ENCODE measurements at places on chromosomes 7 and 10.

DNA sequence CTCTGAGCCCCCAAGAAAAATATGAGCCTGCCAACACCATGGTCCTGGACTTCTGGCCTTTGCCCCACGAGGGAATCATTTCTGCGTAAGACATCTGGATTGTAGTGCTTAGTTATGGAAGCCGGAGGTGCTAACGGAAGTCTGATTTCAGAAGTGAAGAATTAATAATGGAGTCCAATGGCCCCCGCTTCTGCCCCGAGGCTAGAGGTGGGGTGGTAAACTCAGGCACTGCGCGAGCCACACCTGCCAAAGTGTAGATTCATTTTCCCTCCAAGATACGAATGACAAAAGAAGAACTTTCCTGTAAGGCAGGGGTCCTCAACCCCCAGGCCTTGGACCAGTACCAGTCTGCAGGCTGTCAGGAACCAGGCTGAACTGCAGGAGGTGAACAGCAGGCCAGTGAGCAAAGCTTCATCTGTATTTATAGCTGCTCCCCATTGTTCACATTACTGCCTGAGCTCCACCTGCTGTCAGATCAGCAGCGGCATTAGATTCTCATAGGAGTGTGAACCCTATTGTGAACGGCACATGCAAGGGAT is 22.3 kb downstream of the CNPY1 start:
- no peak for DNase-seq

DNA sequence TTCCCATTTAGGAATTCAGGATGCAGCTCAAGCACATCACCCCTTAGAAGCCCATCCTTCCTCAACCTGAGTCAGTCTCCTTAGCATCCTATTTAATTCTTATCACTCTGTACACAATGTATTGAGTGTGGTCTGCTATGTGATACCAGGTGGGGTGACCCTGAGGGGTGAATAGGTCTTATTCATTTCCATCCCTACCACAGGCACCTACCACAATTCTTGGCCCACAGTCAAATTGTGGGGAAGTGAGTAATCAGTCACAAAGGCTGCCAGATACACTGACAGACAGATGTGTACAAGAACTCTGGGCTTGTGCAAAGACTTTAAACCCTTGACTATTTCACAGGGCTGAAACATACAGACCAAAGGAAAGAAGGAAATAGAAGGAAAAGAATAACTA is 560.5 kb downstream of the PARD3 start:
- no peak for DNase-seq

DNA sequence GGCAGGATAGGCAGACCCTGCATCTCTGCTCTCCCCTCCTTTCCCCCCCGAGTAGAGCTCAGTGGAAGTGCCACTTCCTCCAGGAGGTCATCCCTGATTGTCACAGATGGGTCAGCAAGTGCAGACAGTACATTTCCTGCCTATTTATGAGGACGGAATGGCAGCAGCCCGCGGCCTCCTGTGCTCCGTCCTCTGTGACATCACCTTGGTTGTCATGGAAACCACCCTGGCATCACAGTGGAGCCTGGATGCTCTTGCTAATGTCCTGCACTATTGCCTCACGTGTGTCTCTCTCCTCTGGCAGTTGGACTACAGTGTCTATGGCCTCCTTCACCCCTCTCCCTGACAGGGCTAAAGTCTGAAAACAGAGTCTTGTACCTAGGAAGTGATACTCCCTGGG is 148.6 kb downstream of the SH3PXD2A start:
- no peak for DNase-seq

DNA sequence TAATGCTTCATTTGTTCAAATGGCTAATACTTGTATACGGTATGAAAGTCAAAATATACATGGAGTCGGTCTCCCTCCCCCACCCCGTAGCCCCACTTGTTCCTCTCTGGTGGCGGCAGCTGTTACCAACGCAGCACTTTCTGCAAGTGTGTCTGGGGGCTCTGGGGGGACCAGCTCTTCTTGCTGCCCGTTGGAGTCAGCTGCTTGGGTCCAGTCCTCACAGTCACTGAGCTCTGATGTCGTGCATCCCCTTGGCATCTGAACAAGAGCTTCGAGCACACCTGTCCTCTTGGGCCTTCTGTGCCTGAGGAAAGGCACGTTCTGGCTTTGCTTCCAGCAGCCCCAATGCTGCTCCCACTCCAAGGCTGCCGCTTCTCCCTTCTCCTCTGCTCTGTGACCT is 493.1 kb downstream of the PLXNA4 start:
- DNase-seq = no peak

- no peak for DNase-seq
Observed at GRCh38 chr10:14048930-14049613, 281.7 kb downstream of the FRMD4A start.

GRCh38 chr7:4842319-4843064 is 19.3 kb downstream of the PAPOLB start:
- DNase-seq = no peak

- DNase-seq = no peak
Observed at GRCh38 chr10:672203-672602, 17.3 kb downstream of the DIP2C start.

GRCh38 chr7:127885222-127885772 is 145.9 kb downstream of the LRRC4 start:
- no peak for DNase-seq

GRCh38 chr7:50795253-50795652 is 12.6 kb upstream of the GRB10 start:
- DNase-seq = no peak

DNA sequence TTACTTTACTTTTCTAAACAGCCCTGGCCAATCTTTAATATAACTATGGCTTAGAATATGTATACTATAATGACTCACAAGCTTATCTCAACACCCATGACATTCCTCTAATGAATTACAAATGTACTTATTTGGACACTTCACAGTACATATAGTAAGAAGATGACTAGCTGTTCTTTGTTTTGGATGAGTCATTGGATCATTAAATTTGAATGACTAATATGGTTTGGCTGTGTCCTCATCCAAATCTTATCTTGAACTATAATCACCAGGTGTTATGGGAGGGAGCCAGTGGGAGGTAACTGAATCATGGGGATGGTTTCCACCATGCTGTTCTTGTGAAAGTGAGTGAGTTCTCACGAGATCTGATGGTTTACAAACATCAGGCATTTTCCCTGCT is 807.5 kb upstream of the SORCS1 start:
- DNase-seq = no peak

GRCh38 chr7:30760514-30761213 is 8.7 kb downstream of the INMT start:
- no peak for DNase-seq

- DNase-seq = no peak
Observed at GRCh38 chr7:141874787-141875186, 33.5 kb upstream of the PRSS37 start.

DNA sequence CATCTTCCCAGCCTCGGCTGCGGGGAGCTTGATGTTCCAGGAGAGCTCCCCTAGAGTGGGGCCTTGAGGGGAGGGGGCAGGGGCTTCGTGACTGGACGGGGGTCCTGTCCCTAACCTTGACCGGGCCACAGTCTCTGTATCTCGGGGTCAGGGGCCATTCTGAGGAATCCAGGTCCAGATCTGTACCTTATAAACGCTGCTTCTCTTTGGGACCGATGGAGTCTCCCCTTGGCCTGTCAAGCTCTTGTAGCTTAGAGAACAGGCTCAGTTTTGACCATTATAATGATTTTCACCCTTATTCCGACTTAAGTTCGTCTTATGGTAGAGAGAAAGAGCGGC is 831 bp downstream of the ZKSCAN5 start:
- no peak for DNase-seq

DNA sequence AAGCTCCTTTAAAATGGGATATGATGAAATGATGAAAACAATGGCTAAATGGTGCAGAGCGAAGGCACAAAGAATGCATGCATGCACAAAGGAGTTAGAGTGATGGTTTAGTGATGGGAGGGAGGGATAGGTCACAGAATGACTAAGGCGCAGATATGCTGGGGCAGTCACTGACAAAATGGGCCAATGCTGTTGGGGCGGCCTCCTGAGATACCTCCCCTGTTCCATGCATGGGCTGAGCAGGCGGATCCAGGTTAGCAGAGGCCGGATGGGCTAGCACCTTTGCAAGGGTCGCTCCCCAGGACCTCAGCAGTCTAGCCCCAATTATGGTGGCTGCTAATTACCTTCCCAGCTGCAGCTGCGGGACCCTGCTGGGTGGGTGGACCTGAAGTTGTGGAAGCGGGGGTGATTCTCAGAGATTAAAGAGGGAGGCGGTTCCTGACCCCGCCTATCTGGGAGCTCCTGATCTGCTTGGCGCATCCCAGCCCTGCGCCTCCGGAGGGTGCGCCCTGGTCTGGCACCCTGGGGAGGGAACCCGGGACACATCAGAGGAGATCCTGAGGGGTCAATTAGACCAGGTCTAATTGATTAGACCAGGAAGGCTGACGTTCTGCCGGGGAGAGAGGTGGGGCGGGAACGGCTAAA is 175.0 kb downstream of the CYP26A1 start:
- no peak for DNase-seq

DNA sequence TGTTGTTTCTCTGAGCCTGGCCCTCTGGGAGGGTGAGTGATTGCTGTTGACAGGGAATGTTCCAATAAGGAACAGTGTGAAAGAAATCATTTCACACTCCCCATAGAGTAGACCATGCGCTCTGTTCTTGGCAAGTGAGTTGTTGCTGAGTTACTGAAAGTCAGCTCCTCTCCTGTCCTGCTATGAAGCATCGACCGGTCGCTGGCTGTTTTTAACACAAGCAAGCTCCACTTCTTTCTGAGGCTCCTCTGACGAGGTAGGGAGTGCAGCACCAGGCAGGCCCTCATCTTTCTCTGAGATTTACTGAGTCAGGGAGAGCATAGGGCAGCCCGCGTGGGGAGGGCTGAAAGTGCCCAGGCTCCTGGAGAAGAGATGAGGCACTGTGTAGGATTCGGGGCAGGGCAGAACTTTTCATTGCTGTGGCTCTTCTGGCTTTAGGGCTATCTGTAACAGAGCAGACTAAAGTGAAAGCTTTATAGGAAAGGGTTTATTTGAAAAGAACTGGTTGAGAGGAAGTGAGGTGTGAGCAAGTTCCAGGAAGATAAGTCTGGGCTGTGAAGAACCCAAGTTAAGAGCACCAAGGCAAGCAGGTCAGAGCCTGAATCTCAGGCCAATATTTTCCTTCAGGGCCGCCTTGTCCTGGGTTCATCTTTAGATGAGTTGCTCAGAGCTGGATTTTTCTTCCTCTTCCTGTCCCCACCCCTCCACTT is 332.2 kb downstream of the CCSER2 start:
- DNase-seq = no peak

DNA sequence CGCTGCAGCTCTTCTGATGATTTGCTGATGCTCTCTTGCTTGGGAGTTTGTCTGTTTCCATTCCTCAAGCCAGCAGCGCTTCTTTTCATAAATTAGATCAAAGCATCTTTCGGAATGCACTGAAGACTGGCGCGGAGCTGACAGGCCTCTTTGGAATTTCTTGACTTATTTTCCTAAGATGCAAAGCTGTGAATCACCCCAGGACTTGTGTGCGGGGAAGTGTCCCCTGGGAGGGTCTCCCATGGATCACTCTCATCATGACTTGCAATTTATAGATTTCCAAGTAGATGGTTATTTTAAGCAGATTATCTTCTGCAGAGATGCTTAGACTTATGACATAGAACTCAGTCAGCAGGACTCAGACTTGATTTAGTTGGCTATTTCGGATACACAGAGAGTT is 467.2 kb downstream of the TCERG1L start:
- no peak for DNase-seq

- DNase-seq = peak; percentile 73
Observed at GRCh38 chr7:8125680-8126444, 136.1 kb downstream of the ICA1 start.

- DNase-seq = no peak
Observed at GRCh38 chr10:72328045-72328828, 26.5 kb downstream of the DNAJB12 start.

DNA sequence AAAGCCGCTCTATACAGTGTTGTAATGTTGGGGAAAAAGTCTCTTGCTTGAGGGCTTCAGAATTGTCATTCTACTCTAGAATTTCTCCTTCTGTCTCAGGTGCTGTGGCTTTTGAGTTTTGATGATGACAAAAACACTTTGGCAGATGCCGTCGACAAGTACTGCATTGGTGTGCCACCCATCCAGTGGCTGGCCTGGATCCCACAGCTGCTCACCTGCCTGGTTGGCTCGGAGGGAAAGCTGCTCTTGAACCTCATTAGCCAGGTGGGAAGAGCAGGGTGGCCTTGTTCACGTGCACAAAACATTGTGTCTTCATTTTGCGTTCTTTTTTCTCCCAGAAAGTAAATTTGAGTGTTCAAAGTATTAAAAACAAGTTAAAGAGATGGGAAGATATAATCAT is 112.0 kb downstream of the TRRAP start:
- DNase-seq = no peak

GRCh38 chr10:74096777-74097176 is 53.9 kb downstream of the AP3M1 start:
- peak; percentile 65 for DNase-seq

DNA sequence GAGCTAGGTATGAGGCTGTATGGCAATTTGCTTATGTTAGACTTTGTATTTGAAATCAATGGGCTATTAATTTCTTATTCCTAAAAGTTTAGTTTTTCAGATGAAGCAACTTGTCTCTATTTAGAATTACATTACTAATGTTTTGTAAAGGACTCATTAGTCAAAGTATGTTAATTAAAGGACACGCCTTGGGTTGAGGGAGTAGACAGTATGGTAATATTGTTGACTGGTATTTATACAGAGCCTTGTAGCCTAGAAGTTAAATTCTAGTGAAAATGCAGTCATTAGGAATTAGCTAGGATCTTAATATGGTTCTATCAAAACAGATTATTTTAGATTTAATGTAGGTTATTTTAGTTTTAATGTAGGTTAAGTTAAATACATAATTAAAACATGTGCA is 6.2 kb downstream of the CDK14 start:
- no peak for DNase-seq

GRCh38 chr10:17607603-17608332 is 9.4 kb downstream of the HACD1 start:
- DNase-seq = peak; percentile 64

DNA sequence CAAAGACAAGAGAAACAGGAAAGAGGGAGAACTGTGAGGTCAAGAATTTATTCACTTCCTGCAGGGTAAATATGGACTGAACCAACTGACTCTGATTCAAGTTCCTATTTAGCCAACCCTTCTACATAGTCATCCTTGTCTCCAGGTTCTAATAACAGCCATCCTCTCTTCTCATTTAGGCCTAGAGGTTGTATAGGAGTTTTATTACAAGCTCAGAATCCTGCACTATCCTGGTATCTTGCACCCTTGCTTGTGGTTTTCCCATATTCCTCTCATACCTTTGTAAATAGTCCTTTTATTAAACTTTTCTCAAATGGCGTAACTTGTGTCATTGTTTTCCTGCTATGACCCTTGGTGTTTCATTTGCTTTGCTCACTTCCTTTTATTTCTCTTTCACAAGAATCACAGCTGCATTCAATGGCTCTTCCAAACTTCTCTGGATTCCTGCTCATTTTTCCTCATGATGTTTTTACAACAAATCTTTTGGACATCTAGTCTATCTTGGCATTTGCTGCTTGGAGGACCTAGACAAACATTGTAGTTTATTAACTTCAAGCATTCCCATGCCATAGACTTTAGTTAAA is 12.4 kb upstream of the OR2A5 start:
- DNase-seq = no peak

GRCh38 chr7:81846398-81846797 is 76.6 kb upstream of the HGF start:
- peak; percentile 5 for DNase-seq
